ENCODE measurements at places on chromosomes 16 and 17. TPM values are rescaled to one million over a fixed set of nuclear protein-coding genes. Genes with fewer than 3 reads are reported as not detected.

Gene HS3ST2
- not detected for total RNA-seq

Gene CES5A
- total RNA-seq, result not detected

- peak; percentile 79 for DNase-seq
These were observed 30.6 kb downstream of the CHD9 start for GRCh38 chr16:53085369-53085843.

GRCh38 chr17:61335845-61336655 is 63.6 kb upstream of the TBX2 start:
- DNase-seq, result peak; percentile 78

- peak; percentile 37 for DNase-seq
These were observed 108.5 kb downstream of the RAB11FIP4 start for GRCh38 chr17:31499771-31500554.
